ENCODE measurements at places on chromosomes 1 and 21. TPM values are rescaled to one million over a fixed set of nuclear protein-coding genes. Genes with fewer than 3 reads are reported as not detected.

GRCh38 chr1:56024155-56024554, 555.2 kb downstream of the PLPP3 start:
- no peak overlapping the region for H3K4me3 ChIP-seq
- DNase-seq: no peak
- no peaks in the 10 kb centered on the region for H3K4me1 ChIP-seq

The SLC1A7 gene
- 0.56 TPM for total RNA-seq

GRCh38 chr1:89962024-89962741, 32.7 kb upstream of the ZNF326 start:
- H3K27me3 ChIP-seq: no peaks in the 10 kb centered on the region
- DNase-seq: no peak
- H3K4me1 ChIP-seq: no peaks in the 10 kb centered on the region
- no peak overlapping the region for H3K4me3 ChIP-seq

The KRTAP19-1 gene
- total RNA-seq: not detected

The RGS4 gene
- total RNA-seq: 5.0 TPM

DNA sequence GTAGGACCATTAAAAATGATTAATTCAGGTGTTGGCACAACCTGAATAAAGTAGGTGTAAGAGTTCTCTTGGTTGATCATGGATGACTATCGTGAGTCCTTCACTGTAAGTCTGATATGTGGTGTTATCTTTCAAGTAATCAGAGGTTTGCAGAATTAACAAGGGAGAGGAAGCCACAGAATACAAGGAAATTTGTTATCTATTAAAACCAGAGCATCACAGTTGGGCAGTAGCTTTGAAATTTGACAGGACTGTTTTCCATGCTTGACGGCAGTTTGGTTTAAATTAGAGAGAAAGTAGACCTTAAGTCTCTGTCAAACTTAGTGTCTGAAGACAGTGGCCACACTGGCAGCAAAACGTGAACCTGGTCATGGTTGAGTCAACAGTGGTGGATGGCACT, 139.5 kb upstream of the KCNK2 start:
- DNase-seq: no peak
- H3K36me3 ChIP-seq: no peaks in the 10 kb centered on the region
- H3K27me3 ChIP-seq: no peaks in the 10 kb centered on the region

DNA sequence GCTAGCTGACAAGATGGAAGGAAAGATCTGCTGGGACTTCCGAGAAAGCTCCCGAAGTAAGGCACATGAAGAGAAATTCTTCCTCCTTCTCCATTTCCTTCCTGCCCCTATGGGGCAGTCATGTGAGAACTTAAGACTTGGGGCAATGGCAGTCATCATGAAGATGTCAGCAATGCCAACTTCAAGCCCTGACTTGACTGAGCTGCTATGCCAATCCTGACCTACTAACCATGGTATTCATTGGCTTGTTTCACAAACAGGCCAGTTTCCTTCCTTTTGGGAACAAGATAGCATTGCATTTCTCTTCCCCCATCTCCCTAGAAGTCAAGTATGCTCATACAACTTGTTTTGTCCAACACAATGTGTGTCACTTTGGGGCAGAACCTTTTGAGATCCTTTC, 25.5 kb downstream of the GRIK1 start:
- no peak overlapping the region for H3K4me3 ChIP-seq
- H3K36me3 ChIP-seq: no peaks in the 10 kb centered on the region
- H3K4me1 ChIP-seq: no peaks in the 10 kb centered on the region

Measured in right atrium auricular region (tissue), 2 donors.